ENCODE measurements at places on chromosomes 2 and 18. TPM values are rescaled to one million over a fixed set of nuclear protein-coding genes. Genes with fewer than 3 reads are reported as not detected.

GRCh38 chr2:235868645-235869044 is 299.5 kb downstream of the GBX2 start:
- DNase-seq, result no peak

- DNase-seq, result no peak
Measured at GRCh38 chr2:121993682-121994081, 238.2 kb downstream of the TSN start.

DNA sequence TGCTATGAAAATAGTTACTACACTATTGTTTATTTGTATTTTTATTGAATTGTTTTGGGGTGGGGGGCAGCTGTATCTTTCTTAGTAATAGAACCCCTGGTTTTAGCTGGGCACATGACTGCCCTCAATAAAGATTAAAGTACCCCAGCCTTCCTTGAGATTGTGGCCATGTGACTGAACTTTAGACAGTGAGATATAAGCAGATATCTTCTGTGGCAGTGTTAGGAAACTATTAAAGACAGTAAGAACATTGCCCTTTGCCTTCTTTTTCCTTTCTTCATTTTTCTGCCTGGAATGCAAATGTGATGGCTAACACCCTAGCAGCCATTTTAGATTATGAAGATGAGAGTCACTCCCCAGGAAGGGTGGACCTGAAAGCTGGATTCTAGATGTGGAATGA is 47.9 kb upstream of the AKAIN1 start:
- DNase-seq, result no peak

DUSP19 gene
- 3.5 TPM for total RNA-seq
